Activated T-cell treated with anti-CD3 and anti-CD28 coated beads for 48 hours (primary cell): ENCODE measurements at places on chromosomes 5 and 9.

DNA sequence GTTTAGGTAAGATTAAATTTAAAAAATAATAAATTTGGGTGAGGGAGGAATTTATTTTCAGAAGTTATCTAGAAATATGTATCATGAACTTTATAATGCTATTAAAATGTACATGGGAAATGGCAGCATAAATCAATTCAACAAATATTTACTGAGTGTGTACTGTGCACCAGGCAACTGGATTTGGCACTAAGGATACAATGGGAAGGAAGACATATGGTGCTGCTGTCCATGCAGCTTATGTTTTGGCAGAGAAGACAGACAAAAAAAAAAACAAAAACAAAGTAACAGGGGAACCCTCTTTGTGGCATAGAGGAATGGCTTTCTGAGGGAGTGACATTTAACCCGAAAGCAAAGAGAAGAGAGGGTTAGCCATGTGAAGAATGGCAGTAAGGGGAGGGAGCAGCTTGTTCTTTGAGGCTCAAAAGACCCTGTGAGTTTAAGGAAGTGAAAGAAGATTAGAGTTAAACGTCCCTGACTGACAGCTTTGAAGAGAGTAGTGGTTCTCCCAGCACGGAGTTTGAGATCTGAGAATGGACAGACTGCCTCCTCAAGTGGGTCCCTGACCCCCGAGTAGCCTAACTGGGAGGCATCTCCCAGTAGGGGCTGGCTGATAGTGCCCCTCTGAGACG lies 23.9 kb downstream of the CNTRL start:
- DNase-seq, result no peak

- no peak for DNase-seq
Observed at GRCh38 chr5:126961702-126962101, 68.7 kb downstream of the MARCHF3 start.

GRCh38 chr9:8189881-8190280 lies 390.3 kb upstream of the DMAC1 start:
- DNase-seq, result no peak

- no peak for DNase-seq
Observed at GRCh38 chr5:171369898-171370297, 17.8 kb upstream of the NPM1 start.

- no peak for DNase-seq
Observed at GRCh38 chr5:54007827-54008777, 302.3 kb downstream of the ARL15 start.

DNA sequence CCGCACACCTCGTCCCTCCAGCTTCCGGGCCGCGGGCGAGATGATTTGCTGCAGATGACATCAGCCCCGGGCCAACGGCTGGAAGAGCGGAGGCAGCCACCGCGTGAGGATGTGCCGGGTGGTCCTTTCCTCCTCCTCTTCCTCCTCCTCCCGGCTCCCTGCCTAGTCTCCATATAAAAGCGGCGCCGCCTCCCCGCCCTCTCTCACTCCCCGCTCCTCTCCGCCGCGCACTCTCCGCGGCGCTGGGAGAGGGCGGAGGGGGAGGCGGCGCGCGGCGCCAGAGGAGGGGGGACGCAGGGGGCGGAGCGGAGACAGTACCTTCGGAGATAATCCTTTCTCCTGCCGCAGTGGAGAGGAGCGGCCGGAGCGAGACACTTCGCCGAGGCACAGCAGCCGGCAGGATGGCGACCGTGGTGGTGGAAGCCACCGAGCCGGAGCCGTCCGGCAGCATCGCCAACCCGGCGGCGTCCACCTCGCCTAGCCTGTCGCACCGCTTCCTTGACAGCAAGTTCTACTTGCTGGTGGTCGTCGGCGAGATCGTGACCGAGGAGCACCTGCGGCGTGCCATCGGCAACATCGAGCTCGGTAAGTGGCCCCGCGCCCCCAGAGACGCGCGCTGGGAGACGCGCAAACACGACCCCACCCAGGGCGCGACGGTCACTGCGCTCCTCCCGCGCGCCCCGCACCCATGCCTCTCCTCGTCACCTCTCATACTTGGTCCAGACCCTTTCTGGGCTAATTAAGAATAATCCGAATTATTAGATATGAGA lies at the start of gene MAP1B:
TSS of gene MAP1B (plus strand) at position 345 of the 770 bp plus-strand sequence. CDS start at position 402, 57 bp downstream.
- no peak for DNase-seq

GRCh38 chr5:72612810-72613209 lies 105.6 kb upstream of the ZNF366 start:
- DNase-seq, result no peak

DNA sequence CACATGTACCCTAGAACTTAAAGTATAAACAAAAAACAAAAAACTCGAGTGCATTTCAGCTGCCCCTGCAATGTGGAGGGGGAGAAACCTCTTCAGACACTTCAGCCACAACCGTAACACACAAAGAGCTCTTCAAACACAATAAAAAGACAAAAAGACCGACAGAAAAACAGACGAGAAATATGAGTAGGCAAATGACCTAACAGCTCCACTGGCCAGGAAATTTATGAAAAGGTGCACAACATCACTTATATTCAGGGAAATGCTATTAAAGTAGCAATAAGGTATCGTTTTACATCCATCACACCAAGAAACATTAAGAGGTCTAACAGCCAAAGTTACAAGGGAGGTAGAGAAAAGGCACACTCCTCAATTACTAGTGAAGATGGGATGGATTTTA lies 6.2 kb downstream of the ZBED3 start:
- DNase-seq, result no peak

DNA sequence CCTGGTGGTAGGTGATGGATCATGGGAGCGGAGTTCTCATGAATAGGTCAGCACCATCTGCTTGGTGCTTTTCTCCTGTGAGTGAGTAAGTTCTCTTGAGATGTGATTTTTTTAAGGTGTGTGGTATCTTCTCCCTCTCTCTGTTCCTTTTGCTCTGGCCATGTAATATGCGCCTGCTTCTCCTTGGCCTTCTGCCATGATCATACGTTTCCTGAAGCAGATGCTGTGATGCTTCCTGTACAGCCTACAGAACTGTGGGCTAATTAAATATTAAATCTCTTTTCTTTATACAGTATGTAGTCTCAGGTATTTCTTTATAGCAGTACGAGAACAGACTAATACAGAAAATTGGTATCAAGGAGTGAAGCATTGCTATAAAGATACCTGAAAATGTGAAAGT lies 36.4 kb downstream of the UNC13B start:
- no peak for DNase-seq

GRCh38 chr9:123483191-123483803 lies 127.3 kb downstream of the CRB2 start:
- no peak for DNase-seq

- no peak for DNase-seq
Observed at GRCh38 chr5:42366051-42366450, 57.2 kb upstream of the GHR start.

DNA sequence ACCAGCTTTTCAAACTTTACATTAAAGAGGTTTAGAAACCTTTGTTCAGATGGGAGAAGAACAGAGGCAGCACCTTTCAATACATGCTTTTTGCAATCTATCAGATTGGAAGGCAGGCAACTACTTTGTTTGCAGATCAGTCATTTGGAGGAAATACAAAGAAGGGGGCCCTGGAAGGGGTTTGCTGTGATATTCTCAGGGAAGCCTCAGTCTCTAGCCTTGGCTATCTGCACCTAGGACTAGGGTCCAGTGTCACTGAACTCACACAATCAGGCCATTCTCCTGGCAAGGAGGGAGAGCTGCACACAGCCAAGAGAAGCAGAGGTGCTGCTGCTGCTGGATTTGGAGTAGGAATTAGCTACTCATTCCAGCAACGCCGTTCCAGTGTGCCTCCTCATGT lies 79.5 kb downstream of the CRB2 start:
- DNase-seq, result no peak

DNA sequence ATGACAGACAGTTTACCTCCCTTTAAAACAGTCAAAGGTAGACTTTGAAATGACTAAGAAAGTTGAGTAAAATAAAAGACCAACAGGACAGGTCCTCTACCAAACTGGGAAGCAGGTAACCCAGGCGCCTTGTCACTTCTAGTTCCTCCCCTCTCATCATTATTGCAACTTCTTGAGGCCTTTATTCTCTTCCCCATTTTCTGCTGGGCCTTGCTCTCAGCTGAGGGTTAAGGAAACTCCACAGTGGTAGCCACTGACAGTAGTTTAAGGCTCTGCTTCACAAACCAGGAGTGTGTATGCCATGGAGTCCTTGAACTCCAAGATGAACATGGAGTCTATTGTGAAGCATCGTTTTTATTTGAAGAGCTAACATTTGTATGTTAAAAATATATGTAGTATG lies 36.9 kb upstream of the TCERG1 start:
- no peak for DNase-seq

- DNase-seq, result no peak
Observed at GRCh38 chr5:95801532-95801931, 21.0 kb downstream of the GLRX start.
